ENCODE measurements at places on chromosomes 1 and 21.

DNA sequence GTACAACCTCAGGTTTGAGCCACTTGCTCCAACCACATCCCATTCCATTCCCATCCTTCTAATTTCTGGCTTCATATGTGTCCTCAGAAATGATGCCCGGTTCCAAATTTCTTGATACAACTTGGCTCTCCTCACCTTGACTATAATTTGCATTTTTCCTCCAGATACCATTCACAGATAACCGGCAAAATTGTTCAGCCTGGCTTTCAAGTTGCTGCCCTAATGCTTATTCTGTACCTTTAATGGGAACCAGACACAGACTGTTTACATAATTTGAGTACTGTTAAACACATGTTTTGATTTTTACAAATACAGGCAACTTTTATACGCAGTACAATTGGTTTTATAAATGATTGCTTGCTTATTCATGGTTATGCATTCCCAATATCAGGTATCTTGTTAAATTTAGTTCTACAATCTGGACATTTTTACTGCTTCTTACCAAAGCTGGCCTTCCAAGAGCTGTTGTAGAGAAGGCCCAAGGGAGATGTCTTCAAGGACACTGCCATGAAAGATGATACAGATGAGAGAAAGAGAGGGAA lies 649.5 kb upstream of the CAMK1G start:
- DNase-seq: no peak

GRCh38 chr1:70411360-70411844 lies 334 bp downstream of the CTH start:
- DNase-seq: no peak

- no peak for DNase-seq
Observed at GRCh38 chr21:26684889-26685288, 111.8 kb upstream of the CYYR1 start.

DNA sequence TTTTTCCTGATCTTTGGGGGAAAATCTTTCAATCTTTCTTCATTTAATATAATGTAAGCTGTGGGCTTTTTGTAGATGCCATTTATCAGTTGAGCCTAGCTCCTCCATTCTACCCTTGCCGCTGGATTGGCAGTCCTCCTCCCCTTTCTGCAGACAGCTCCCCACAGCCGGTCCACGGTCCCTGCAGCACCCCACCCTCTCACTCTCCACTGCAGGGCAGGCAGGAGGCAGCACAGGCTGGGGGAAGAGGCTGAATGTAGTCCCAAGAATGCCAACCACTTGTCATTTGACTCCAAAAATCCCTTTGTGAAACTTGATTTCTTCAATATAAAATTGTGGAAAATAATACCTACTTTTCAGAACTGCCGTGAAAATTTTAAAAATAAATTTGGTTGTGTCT lies 96.7 kb downstream of the SYT2 start:
- DNase-seq: no peak

- no peak for DNase-seq
Observed at GRCh38 chr1:17032741-17033140, 21.0 kb upstream of the ATP13A2 start.

- DNase-seq: no peak
Observed at GRCh38 chr1:84377480-84378095, 20.7 kb upstream of the DNASE2B start.

- no peak for DNase-seq
Observed at GRCh38 chr1:248740876-248741275, 14.7 kb downstream of the LYPD8 start.

DNA sequence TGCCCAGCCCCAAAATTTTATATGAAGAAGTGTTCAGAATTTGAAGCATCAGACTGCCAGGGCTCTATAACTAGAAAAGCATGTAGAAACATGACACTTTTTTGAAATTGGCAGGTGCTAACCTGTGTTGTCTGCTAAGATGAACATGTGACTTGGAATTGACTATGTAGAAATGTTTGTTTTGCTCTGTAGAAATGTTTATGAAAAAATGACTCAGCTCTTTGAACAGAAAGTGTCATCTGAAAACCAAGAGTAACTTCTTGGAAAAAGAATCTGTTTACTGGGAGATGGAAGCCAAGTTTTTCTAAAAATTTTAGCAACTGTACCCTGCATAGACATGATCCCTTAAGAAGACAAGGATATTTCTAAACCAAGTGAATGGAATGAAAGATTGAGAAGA lies 59.2 kb downstream of the LHX9 start:
- no peak for DNase-seq

GRCh38 chr1:163842571-163842970 lies 520.8 kb downstream of the NUF2 start:
- DNase-seq: no peak
